ENCODE measurements at places on chromosomes 16 and 17.

DNA sequence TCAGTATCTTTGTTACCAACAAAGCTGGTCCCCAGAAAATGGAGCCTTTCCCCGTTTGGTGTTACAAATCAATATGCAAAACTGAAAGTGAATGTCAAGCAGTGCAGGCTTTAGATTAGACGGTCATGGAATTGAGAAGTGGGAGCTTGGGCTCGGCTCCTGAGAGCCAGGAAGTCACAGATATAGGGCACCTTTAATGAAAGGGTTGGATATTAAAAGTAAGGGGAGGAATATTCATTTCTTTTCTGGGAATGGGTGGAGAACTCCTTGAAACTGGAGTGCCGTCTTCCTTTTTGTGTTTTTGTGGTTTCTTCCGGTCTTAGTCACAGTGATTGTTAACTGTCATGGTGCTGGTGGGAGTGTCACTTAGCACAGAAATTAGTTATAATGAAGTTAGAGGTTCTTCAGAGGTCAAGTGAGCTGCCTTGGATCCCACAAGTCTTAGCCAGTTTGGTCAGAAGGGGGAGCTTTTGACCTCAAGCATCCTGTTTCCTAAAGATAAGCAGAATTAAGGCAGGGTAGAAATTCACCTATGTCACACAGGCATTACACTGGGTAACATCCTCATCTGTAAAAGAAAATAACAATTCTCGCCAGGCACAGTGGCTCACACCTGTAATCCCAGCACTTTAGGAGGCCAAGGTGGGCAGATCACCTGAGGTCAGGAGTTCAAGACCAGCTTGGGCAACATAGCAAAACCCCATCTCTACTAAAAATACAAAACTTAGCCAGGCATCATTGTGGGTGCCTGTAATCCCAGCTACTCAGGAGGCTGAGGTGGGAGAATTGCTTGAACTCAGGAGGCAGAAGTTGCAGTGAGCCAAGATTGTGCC is 9.6 kb upstream of the EIF1 start:
- DNase-seq: no peak

DNA sequence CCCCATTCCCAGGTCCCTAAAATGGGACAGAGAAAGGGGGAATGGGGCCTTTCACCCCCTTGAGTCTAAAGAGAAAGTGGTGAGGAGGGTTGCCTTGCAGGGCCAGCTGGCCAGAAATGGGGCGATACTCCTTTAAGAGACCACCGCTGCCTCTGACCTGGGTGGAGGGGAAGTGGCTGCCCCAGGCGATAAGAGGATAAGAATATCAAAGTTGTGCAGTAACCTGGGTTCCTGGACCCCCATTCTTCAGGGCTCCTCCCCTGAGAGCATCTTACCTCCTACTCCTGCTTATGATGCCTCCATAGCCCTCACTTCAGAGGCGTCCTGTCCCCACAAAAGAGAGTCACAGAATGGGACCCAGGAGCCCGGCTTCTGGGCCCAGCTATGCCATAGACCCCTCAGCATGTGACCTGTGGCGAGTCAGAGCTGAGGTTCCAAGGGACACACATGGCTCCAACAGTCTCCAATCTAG is 5.2 kb upstream of the TSPOAP1 start:
- DNase-seq: no peak

- no peak for DNase-seq
Observed at GRCh38 chr17:42457107-42457792, 1.4 kb upstream of the ATP6V0A1 start.

DNA sequence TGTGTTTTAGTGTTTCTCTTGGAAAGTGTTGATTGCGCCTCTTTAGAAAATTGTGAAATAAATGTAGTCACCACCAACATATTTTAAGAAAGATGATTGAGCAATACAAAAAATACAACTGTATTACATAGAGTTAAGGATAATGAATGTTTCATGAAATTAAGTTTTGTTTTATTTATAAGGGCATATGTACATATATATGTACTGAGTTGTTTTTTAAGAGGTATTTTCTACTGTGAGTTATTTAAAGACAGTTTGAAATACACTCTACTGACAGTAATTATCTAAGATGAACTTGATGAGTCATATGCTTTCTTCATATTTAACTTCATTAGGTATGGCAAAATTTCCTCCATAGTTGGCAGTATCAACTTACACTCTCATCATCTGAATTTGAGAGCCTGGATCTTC is 411.7 kb downstream of the HS3ST3B1 start:
- no peak for DNase-seq

DNA sequence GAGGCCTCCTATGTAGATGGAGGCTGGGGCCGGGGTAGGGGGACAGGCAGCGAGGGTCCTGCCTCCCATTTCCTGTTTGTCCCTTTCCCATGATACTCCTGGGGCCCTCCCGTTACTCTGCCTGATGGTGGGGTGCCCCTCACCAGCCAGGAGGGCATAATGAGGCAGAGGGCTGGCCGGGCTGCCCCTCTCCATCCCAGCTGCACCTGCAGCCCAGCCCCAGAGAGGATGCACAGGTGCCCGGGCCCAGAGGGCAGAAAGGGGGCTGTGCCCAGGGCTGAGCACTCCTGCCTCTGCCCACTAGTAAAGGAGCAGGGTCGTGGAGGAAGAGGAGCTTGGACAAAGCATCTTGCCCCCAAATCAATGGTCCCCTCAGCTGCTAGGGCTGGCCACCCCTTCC is 10.4 kb downstream of the ADAM11 start:
- DNase-seq: no peak

GRCh38 chr16:53817117-53817755 is 113.3 kb downstream of the FTO start:
- DNase-seq: no peak

GRCh38 chr17:63335831-63336230 is 110.3 kb downstream of the CYB561 start:
- DNase-seq: no peak

DNA sequence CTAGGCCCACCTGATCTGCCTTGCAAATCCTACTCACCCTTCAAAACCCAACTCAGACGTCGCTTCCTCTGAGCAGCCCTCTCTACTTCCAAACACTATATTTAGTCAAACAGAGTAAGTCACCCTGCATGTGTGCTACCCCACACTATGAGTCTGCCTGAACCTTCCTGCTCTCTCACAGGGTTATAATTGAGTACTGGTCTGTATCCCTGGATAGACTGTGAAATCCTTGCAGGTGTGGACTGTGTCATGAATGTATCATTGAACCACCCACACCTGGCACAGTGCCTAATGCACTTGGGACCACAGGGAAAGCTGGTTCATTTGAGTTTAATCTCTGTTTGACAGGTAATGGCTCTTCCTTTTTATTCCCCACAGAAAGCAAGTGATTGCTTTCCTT is 3.4 kb downstream of the FBXO39 start:
- DNase-seq: no peak

DNA sequence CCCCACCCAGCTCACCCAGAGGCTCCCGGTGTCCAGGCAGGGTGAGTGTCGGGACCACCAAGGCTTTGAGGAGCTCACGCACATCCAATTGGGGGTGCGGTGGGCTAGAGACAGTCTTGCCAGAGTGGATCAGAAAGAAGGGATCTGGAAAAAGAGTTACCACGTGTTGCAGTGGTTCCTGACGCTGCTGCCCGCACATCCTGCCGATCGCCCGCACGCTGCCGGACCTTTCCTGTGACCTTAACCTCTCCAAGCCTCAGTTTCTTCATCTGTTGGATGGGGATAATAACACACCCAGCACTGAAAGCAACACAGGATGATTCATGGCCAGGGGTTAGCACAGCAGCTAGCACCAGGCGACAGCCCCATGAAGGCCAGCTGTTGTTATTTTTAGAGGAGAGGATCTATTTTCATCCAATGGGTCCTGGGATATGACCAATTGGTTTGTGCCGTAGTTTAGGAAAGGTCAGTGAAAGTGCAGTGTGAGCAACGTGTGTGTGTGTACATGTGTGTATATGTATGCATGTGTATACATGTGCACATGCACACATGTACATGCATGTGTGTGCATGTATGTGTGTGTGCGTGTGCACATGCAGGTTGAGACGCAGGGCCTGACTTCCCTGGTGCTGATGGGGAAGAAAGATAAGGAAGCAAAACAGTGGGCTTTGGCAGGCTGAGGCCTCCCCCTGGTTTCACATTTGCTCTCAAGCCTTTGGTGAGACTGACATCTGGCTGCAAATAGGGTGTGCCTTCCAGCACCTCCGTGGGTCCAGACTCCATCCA is 2.5 kb downstream of the ITGAX start:
- no peak for DNase-seq

- peak; percentile 52 for DNase-seq
Observed at GRCh38 chr17:82236142-82236971, 7.5 kb downstream of the SLC16A3 start.

DNA sequence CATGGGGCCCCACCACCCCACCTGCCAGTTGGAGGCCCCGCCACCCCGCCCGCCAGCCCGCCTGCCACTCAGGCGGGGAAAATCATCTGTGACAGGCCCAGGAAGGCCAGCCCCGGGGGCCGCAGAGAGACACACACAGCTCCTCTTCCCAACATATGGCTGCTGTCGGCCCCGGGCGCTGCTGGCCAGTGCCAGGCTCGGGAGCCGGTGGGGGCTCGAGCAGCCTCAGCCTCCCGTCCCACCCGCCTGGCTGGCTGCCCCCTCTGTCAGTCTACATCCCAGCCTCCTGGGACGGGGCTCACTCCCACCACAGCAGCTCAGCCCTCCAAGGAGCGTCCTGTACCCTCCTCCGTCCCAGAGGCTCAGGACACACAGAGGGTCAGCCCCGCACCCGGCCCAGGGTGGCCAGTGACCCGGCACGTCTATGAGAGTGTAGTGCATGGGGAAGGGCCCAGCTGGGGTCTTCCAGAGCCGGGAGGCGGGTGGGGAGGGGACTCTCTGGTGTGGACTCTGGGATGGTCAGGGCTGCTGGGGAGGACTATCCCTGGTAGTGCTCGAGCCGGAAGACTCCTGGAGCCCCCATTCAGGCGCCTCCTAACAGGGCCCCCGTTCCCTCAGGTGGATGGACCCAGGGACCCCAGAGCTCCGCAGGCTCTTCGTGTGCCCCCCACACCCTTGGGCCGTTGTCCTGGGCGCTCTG is 3.6 kb upstream of the PRR35 start:
- no peak for DNase-seq

GRCh38 chr17:45841883-45842525 is 2.7 kb upstream of the SPPL2C start:
- DNase-seq: no peak

- no peak for DNase-seq
Observed at GRCh38 chr16:50671644-50672260, 9.4 kb downstream of the SNX20 start.

DNA sequence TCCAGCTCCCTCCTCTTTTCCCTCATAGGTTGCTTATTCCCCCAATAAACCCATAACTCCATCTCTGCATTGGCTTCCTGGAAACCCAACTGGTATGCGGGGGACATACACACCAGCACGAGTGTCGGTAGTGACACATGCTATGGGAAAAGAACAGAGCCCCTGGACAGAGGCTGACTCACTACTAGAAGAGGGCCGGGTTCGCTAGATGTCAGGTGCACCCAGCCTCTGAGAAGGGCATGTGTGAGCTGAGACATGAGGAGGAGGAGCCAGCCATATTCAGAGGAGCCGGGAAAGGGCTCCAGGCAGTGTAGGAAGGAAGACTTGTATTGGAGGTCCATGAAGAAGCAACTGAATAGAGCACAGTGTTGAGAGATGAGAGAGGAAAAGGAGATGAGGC is 241.1 kb downstream of the SOX9 start:
- DNase-seq: no peak

- DNase-seq: no peak
Observed at GRCh38 chr16:29983420-29984136, 9.9 kb downstream of the TAOK2 start.

DNA sequence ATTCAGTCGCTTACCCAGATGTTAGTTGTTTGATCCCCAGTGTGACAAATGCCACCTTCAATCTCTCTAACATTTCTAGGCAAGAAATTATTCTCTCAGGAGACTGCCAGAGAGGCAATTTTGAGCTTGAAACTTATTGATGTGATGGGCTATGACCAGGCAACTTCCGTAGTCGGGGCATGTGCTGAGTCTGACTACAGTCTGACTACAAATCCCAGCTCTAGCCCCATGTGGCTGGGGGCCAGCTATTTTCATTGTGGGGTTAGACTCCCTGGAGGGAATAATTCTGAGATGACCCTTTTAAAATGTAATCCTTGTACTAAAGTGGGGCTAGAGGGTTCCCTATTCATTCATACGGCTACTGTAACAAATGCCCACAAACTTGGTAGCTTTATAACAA is 65.9 kb downstream of the RBFOX1 start:
- no peak for DNase-seq

DNA sequence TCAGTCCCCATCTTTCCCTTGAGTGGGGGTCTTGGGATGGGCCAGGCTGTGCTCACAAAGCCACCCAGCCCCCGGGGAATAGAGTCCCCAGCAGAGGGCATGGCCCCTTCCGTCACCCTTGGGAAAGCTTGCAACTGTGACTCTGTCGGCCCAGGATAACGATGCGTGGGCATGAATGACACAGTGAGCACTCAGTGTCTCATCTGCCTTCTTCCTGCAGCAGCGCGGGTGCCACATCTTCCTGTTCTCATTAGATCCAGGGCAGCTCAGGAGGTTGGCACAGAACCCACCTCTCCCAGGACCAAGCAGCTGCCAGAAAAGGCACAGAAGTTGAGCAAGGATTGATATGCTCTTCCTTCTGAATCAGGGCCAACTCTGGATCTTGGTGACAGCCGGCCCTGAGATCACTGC is 84.7 kb downstream of the MRC2 start:
- DNase-seq: no peak

- DNase-seq: no peak
Observed at GRCh38 chr17:39166437-39167335, 725 bp upstream of the ARL5C start.

GRCh38 chr17:81418710-81419318 is 23.6 kb downstream of the BAHCC1 start:
- DNase-seq: no peak

DNA sequence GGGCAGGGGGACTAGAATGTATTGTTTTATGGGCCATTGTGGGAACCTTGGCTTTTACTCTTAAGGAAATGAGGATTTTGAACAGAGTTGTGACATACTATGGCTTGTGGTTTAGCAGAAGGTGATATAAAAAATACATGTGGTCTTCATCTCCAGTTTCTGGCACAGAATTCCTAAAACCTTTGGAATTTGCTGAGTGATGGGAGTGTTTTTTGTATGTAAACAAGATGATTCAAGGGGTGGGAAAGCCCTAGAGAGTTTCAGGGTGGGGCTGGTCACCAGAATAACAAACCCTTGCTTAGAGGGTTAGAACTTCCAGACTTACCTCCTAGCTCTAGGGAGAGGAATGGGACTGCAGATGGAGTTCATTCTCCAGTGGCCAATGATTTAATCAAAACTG is 316.1 kb downstream of the PHKB start:
- DNase-seq: no peak

All from stimulated activated CD8-positive, alpha-beta memory T cell treated with anti-CD3 and anti-CD28 coated beads, Interleukin-12 subunit alpha, Interleukin-12 subunit beta, amount 100 ng/mL, for 1 hour (primary cell).